Aorta (tissue), 5 donors: ENCODE measurements at places on chromosomes 7 and 10.

DNA sequence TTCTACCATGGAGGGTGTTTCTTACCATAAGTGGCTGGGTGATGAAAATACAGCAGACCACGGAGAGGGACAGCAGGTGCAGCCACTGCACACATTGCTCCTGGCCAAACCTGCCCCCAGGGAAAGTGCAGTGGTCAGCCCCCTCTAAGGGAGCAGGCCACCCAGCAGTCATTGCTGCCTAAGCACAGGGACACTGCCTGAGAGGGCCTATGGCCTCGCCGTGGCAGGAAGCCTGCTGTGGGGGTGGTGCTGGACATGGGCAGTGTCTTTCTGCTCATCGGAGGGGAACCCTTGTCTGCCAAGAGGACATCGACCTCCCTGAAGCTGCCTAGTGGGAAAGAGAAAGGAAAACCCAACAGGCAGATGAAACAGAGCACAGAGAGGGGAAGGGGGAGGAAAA is 118.3 kb downstream of the PKD1L1 start:
- DNase-seq = peak; percentile 50

GRCh38 chr7:127034186-127034806 is 218.4 kb downstream of the GRM8 start:
- DNase-seq = no peak

- no peak for DNase-seq
These were observed 8.8 kb upstream of the ZC3HAV1 start for GRCh38 chr7:139118234-139118804.

- DNase-seq = no peak
These were observed 112.4 kb downstream of the BICC1 start for GRCh38 chr10:58625070-58625469.

DNA sequence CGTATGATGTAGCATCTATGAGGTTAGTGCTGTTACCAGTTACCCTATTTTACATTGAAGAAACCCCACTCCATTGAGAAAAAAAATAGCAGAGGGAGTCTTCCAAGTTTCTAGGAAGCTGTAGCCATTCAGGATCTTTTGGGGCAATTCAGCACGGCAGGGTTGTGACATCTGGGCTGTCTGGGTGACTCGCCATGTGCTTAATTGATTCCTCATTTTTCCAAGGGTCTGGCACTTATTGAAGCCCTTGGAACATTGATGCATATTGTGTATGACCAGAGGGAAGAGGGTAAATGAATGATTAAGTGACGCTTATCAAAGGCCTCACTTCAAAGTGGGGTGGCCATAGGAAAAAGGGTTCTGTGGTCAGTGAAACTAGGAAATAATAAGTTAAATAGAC is 248.7 kb downstream of the ARHGAP12 start:
- DNase-seq = no peak
